ENCODE measurements at places on chromosomes 2 and 18. TPM values are rescaled to one million over a fixed set of nuclear protein-coding genes. Genes with fewer than 3 reads are reported as not detected.

AFF3 gene
- 25.6 TPM for total RNA-seq

DNAH7 gene
- total RNA-seq = 5.5 TPM

DNA sequence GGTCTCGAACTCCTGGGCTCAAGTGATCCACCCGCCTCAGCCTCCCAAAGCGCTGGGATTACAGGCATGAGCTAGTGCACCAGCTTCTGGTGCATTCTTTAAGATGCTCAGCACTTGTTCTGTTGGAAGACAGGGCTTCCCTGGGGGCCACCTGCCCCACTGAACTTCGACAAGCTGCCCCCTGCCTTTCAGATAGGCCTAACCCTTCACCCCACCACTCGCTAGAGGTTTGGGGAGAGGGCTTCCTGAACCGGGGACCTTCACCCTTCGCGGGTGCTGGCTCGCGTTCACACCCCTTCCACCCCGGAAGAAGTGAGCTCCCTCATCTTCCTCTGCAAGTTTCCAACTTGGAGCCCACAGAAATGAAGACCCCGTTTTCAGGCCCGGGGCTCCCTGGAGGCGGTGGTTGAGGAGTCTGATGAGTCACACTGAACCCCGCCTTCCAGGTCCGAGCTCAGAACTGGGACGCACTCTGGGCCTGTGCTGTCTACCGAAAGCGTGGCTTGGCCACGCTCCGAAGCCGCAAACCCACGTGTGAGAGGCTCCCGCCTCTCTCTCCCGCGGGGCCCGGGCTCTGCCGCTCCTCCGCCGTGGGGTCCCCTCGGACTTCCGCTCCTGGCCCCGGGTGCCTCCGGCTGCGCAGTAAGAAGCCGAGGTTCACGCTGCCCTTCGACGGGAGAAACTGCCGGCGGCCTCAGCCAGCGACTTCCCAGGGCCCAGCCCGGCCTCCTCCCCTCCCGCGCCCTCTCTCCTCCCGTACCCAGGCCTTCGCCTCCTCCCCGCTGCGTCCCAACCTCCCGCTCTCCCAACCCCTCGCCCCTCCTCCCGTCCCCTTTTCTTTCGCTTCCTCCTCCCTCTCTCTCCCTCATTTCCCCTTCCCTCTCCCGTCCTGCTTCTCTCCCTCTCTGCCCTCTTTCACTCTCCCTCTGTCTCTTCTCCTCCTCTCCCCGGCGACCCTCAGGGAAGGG is 47.5 kb upstream of the SP3 start:
- peak; percentile 83 for DNase-seq

- DNase-seq = no peak
Observed at GRCh38 chr2:218658671-218659257, 659 bp downstream of the ZNF142 start.

DNA sequence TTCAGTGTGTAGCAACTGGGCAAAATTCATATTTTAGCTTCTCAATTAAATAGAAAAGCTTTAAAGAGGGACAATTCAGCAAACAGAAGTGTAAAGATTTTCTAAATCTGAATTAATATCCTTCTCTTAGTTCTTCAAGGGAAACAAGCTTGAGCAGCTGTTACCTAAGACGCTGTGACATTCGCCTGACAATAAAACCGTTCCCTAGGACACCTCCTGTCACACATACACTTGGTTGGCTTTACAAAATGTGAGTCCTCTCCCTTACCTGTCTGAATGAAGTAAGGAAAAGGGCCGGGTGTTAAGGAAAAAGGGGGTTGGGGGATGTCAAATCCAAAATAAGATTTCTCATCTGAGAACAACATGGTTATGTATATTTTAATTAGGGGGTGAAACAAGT is 2.1 kb downstream of the SERTAD2 start:
- no peak for DNase-seq

DNA sequence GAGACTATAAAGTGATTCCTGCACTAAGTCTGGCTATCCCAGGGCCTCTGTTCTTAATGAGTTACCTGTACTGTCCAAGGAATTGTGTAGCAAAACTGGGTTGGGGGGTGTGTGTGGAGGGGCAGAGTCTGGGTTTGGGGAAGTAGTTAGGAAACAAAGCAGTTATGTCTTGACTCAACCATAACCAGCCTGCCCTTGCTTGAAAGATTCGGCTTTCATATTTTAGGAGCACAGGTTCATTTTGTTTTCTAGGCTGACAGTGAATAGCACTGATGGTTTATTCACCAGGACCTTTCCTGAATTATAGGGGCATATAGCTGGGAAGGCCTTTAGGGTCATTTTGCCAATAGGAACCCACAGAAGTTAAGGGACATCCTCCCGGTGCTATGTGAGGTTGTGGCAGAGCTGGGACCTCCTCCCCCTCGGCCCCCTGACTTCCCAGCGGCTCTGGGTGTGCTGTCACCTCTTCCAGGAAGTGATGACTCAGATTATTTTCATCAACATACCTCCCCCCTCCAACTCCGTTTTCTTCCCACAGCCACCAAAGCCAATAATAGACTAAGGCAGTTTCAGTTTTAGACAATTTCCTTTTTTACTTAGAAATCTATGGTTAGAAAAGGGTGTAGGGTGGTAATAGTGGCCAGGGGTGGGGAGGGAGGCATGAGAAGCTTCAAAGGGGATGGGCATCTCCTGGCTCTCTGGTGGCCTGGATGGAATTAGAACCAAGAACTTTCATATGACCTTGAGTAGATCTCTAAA is 44.8 kb downstream of the SETBP1 start:
- no peak for DNase-seq

- DNase-seq = no peak
Observed at GRCh38 chr2:5915881-5916310, 223.7 kb downstream of the SOX11 start.

Measured in ureter (tissue), 1 donor.